ENCODE measurements at places on chromosomes 12 and 14. TPM values are rescaled to one million over a fixed set of nuclear protein-coding genes. Genes with fewer than 3 reads are reported as not detected.

DNA sequence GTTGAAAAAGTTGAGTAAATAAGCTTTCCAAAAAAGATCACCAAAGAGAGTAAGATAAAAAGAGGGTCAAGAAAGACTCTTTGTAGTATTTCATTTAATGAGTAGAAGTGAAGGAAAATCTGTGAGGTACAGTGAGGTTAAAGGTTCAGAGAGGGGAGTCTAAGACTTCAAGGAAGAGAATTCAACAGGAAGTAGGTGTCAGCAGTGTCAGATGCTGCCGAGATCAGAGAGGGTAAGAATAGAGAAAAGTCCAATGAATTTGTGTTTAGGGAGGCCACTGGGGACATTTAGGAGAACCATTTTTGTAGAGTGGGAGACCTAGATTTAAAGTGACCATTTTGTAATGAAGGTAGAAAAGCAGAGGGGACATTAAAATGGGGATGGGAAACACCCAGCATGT lies 71.6 kb upstream of the KRAS start:
- DNase-seq = no peak

- no peak for DNase-seq
Measured at GRCh38 chr12:53700567-53700966, 24.7 kb upstream of the ATP5MC2 start.

DNA sequence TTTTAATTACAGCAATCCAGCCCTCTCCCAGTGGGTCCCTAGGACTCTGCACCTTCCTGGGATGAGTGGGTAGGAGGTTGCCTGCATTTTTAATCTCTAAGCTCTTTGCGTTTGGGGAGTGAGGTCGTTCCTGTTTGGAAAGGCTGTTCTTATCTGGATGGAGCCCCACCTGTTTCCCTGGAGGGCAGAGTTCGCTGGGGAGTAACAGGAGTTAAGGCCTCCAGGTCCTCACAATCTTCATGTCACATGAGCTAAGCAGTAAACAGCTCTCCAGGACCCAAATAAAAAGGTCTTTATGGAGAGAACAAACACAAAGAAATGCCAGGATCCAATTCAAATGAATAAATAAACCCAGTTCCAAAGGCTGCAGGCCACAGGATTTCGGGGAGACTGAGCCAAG lies 56.0 kb upstream of the RFLNA start:
- no peak for DNase-seq

DNA sequence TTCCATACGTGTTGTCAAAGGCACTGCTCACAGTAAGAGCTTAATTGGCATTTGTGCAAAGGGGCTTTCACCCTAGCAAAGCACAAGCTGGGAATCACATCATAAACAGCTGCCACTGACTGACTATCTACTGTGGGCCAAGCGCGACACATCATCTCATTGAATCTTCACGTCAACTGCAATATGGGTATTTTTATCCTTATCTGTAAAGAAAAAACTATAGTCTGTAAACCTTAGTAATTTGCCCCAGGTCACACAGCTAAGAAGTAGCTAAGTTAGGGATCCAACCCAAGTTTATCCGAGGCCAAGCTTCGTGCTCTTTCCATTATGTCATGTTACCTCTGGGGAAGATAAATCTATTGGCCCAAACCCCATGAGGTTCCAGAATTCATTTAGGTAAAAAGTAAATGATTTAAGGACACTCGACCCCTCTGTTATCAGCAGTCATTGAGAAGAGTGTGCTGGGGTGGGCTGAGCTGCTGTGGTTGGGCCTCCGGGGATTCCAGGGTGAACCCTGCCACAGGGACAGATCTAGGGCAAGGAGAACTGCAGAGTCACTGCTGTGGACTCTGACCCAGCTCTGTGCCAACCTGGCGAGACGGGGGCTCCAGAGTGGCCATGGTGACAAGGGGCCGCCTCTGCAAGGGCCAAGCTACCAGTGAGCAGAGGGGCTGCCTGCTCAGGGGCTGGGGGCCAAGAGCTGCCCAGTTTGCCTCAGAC lies 27.6 kb downstream of the NCKAP5L start:
- no peak for DNase-seq

DNA sequence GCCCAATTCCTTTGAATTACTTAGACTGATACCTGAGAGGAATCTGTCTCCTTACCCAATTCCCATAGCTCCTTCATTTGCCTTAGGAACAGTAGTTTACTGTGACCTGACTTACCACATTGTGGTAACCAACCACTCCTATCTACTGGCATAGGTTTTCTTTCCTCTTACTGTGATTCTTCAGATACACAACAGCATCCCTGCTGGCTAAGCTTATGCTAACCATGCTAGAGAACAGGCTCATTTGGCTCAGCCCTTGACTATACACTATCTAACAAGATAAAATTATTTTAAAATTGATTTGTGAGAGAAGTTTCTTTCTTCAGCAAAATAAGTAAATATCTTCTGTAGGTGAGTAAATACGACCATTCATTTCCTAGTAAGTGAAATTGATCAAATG lies 320.4 kb upstream of the DDHD1 start:
- no peak for DNase-seq

DNA sequence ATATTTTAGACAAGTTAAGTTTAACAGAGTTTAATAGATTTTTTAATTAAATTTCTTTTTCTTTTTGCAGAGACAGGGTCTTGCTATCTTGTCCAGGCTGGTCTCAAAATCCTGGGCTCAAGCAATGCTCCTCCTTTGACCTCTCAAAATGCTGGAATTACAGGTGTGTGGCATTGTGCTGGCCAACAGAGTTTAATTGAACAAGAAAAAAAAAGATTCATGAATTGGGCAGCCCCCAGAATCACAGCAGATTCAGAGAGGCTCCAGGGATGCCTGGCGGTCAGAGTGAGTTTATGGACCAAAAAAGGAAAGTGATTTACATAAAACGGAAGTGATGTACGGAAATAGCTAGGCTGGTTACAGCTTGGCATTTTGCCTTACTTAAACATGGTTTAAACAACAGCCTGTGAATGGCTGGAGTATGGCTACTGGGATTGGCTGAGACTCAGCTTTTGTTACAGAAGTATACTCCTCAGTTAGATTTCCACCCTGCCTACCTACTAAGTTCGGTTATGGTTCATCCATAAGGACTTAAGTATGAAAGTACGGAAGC lies 14.5 kb upstream of the TESPA1 start:
- DNase-seq = no peak

GRCh38 chr14:25222256-25222655 lies 172.3 kb upstream of the STXBP6 start:
- no peak for DNase-seq

DNA sequence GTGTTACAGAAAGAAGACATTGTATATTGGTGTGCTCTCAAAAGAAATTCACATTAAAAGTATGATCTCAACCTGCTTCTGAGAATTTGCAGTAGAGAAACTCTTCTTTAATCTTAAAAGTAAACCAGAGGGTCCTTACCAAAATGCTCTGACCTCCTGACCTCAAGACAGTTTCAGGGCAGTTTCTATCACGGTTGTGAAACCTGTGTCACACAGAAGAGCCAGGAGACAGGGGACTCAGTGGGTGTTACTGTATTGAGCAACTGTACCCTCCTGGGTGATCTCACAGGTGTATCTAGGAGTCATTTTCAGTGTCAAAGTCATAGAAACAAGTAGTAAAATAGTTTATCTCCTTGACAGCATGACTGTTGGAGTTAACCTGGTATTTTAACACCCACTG lies 178.0 kb downstream of the GRIP1 start:
- no peak for DNase-seq

DNA sequence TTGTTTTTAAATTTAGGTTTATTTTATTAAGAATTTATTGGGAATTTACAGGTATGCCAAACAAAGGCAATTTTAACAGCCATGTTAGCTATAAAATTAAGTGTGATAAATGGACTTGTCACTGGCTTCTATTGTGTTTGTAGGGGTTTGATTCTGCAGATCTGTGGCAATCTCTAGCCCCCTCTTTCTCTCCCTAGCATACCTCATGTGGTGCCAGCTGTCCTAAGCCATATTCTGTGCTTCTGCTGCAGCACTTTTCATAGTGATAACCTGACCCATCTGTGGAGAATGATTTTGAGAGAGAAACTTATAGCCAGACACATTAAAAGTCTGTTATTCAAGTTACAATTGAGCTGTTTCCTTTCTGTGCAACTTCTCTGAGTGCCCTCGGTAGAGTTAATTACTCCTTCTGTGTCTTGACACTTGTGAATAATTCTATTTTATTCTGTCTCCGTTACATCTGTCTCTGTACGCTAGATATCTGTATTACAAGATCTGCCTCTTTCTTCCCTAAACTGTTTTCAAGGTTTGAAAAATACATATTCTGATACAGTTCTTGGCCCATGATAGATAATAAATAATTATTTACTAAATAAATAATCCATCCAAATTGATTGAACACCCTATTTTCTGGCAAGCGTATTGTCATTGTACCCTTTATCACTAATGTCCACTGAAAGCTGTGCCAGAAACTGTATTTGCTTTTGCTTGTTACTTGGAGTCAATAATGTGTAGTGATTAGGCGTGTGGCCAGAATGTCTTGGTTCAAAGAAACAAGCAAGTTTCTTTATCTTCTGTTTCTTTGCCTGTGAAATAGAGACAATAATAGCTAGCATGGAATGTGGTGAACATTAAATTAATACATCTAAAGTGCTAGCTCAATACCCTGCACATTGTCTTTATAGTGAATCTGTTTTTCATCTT lies 40.0 kb downstream of the FRS2 start:
- no peak for DNase-seq

Gene HAL
- 0.79 TPM for total RNA-seq

Gene ST8SIA1
- 0.13 TPM for total RNA-seq
